ENCODE measurements at places on chromosomes 7 and 10.

- no peak for DNase-seq
Observed at GRCh38 chr7:157409753-157410727, 73.2 kb downstream of the DNAJB6 start.

DNA sequence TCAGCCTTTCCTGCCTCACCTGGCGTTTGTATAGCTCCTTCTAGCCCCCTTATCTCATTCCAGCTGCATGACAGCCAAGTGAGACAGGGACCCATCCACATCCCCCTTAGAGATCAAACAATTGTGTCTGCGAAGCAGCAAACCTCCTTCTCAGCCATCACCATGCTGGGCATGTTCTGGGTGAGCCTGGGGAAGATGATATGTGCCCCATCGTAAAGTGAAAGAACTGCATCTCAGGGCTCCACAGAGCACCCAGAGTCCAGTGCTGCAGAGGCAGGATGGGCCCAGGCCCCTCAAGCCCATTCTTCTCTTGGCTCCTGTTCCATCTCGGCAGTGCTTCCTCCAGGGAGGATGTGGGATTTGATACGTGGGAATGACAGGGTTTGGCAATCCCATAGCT is 43.2 kb downstream of the FIGNL1 start:
- no peak for DNase-seq

DNA sequence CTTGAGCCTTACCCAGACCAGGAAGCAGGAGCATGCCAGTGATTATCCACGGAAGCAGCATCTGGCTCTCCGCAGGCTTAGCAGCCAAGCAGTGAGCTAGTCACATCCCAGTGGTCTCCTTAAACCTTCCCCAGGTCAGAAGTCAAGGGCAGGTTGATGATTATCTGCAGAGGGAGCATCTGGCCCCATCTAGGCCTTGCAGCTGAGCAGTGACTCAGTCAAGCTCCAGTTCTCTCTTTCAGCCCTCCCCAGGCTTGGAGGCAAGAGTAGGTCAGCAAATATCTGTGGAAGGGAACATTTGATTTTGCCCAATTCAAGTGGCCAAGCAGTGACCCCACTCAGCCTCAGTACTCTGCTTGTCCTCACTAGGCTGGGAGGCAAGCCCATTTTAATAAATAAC is 61.6 kb downstream of the ANKRD7 start:
- no peak for DNase-seq

GRCh38 chr7:27164367-27165088 is 809 bp downstream of the HOXA9 start:
- DNase-seq, result no peak

DNA sequence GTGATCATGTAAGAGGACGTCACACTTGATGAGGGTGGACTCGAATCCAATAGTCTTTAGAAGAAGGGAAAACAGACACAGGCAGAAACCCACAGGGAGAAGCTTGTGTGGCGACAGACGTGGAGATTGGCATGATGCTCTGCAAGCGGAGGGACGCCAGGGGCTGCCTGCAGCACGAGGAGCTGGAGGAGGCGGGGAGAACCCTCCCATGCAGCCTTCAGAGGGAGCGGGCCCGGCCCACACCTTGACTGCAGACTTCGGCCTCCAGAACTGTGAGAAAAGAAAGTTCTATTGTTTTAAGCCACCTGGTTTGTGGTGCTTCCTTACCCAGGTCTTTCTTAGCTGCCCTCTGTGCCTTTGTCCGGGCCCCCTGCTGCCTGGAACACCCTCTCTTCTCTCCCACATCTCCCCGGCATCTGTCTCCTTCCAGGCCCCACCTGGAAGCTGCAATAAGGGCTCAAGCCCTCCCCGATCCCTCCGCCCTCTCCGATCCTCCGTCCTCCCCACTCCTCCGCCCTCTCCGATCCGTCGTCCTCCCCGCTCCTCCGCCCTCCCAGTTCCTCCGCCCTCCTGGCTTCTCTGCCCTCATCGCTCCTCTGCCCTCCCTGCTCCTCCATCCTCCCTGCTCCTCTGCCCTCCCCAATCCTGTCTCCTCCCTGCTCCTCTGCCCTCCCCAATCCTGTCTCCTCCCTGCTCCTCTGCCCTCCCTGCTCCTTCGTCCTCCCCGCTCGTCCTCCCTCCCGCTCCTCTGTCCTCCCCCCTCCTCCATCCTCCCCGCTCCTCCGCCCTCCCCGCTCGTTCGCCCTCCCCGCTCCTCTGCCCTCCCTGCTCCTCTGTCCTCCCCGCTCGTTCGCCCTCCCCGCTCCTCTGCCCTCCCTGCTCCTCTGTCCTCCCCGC is 17.4 kb upstream of the PRKAG2 start:
- DNase-seq, result no peak
